ENCODE measurements at places on chromosomes 1 and 21.
A peak's percentile ranks its signal among the peaks of the same experiment; 100 is the strongest.

DNA sequence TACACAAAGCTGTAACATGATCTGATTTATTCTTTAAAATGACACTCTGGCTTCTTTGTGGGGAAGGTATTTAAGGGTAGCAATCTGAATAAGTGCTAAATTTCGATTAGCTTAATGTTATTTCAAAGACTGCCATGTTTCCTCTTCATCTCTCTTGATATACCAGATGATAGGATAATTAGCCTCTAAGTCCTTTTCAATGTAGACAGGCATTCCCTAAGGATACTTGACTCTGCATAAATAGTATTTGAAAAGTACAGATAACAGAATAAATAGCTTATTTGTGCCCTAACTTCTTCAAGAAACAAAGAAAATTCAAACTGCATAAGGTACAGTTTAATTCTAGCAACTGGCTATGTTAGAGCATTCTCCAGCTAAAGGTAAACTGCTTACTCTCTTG, 46.2 kb downstream of the ARHGAP29 start:
- no peak for DNase-seq

GRCh38 chr1:154158307-154159125, 3.6 kb upstream of the NUP210L start:
- no peak for DNase-seq

DNA sequence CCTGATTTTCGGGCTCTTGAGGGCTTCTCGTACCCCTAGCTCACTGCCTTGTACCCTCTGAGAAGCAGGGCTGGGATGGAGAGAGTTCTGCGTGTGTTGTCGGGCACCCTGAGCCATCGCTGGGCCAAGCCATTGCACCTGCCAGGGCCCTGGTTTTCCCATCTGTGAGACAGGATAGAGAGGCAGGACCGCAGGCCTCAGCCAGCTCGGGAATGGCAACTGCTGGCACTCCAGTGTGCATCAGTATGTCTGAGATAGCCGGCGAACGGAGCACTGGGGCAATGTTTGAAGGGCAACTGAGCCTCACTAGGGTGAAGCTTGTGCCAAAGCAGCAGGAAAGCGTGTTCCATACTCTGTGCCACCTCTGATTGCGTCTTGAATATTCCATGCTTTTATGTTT, 66.9 kb downstream of the TENT5C start:
- DNase-seq: no peak

DNA sequence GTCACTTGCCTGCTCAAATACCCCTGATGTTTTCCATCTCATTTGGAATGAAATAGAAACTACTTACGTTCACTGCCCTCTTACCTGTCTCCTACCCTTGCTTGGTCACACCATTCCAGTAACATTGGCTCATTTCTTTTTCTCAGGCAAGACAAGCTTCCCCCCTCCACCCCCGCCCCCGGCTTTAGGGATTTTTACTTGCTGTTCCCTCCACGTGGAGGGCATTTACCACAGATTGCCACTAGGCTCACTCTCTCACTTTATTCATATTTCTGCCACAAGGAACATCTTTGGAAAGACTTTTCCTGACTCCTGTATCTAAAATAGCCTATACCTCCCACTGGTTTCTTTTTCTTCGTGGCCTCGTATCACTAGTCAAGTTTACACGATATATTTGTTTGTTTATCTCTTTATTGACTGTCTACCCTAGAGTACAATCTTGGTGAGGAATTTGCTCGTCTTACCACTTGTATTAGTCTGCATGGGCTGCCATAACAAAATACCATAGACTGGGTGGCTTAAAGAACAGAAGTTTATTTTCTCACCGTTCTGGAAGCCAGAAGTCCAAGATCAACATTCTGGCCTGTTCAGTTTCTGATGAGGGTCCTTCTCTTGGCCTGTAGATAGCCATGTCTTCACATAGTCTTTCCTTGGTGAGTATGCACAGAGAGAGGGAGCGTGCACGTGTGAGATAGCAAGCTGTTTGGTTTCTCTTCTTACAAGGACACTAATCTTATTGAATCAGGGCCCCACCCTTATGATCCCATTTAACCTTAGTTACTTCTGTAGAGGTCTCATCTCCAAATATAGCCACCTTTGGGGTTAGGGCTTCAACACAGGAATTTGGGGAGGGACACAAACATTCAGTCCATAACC, 126.2 kb downstream of the NRDC start:
- no peak for DNase-seq

- DNase-seq: no peak
Observed at GRCh38 chr1:158830074-158830677, 975 bp upstream of the MNDA start.

DNA sequence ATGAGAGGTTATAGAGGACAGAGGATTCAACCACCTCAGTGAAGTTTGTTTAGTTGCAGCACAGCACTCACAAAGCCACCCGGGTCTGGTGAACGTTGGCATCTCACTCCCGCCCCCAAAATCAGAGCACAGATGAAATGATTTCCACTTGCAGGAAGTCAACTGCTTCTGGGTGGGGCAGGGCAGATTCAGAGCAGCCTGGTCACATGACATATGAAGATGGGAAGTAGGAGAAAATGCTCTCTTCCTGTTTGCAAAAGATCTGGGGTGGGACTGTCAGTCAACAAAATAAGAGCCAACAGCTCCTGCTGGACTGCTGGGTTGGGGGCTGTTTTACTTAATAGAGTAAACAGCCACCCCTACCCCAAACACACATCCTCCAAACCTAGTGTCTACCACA, 43.2 kb downstream of the LRRC71 start:
- DNase-seq: no peak

DNA sequence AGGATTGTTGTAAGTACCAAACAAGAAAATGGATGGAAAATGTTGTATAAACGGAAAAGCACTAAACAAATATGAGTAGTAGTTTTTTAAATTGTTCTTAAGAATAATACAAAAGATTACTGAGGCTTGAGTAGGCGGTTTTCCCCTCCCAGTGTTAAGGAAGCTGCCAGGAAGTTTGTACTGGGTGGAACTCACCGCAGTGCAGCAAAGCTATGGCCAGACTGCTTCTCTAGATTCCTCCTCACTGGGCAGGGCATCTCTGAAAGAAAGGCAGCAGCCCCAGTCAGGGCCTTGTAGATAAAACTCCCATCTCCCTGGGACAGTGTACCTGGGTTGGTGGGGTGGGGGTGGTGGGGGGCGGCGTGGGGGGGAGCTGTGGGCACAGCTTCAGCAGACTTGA, 58.7 kb downstream of the XCL2 start:
- DNase-seq: no peak

DNA sequence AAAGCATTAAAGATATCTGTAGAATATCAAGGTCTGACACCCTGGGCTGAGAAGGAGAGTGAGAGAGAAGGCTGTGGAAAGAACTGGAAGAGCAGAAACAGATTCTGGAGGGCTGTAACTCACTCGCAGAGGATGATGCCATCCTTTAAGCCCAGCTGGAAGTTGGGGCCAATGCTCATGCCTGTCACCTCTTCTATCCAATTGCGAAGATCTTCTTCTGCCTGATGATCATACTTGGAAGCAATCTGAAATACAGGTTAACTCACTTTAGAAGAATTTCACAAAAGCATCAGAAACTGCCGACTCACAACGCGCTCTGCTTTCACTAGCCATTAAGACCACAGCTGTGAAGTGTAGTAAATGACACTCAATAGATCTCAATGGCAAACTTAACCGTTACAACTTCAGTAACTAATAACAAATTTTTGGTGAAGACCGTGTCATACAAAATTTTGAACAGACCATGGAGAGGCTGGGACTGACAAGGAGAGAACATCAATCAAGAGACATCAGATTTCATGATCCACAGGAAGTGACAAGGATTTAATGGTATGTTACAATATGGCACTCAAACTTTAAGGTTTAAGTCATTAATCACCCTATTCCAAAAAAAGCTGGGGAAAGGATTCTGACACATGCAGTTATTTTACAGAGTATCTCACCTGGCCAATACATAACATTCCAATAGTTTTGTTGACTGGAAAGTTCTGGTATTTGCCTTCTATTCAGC, 23.5 kb downstream of the CNN3 start:
- DNase-seq: no peak

DNA sequence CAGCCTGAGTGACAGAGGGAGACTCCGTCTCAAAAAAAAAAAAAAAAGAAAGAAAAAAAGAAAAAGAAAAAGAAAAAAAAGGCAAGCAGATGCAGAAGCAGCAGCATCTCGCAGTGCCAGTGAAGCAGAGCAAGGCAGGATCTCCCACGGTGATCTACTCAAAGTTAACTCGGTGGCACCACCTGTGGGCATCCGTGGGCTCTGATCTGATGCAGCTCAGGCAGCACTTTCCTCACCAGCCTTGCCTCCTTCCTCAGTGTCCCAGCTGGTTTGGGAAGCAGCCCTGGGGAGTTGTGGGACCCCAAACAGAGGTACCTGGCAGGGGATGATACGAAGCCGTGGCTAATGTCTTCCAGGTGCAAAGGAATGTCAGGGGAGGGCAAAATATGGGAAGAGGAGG, 104.3 kb upstream of the KRTAP19-8 start:
- no peak for DNase-seq

DNA sequence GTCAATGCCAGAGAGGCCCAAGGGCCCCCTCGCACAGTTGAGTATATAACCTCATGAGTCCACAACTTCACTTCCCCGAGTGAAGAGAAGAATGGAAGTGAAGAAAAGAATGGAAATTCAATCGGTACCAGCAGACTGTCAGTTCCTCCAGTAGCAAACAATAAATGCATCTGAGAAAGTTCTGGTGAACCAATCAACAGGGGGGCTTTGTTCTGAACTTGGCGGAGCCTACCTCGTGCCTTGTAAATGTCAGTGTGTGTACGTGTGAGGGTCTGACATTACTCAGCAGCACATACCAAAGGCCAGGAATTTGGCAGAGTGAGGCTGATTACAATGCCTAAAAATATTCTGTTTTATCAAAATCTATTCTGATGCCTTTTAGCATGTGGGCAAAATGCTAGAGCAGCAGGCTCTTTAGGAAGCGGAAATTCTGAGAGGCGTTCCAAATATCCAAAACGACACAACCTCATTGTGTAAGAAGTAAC, 238.5 kb downstream of the LTN1 start:
- peak; percentile 38 for DNase-seq

DNA sequence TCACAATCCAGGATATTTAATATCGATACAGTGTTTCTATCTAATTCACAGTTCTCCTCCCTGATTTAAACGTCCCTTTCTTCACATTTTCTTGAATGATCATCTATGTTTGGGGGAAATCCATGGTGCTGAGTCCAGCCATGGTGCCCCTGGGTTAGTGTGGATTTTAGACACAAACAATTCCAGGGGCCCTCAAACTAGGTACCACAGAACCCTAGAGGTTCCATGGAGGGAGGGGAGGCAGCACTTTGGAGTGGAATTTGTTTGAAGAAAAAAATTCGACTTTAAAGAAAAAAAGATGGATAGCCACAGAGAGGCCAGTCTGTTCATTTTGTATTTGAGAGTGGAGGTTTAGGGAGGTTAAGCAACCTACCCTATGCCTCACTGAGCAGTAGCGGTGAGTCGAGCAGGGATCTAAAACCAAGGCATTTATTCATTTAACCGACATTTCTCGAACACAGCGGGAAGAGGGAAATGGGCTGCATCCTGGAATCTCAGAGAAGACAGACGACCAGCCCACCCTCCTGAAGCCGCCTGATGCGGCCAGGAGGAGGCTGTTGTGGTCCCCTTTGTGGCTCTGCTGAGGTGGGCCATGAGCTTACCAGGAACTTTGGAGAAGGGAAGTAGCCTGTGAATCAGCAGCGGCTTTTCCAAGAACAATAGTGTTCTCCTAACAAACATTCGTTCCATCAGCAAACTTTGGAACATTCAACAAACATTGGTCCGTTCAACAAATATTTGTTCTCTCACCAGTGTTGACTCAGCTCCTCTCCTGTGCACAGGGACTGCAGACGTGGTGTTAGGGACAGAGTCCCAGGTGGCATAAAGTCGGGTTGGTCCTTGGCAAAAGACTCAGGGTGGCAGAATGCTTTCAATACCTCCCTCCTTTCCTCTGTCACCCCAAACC, 103.5 kb upstream of the ZBTB40 start:
- DNase-seq: no peak

GRCh38 chr1:59570524-59570923, 244.2 kb upstream of the HOOK1 start:
- DNase-seq: no peak

DNA sequence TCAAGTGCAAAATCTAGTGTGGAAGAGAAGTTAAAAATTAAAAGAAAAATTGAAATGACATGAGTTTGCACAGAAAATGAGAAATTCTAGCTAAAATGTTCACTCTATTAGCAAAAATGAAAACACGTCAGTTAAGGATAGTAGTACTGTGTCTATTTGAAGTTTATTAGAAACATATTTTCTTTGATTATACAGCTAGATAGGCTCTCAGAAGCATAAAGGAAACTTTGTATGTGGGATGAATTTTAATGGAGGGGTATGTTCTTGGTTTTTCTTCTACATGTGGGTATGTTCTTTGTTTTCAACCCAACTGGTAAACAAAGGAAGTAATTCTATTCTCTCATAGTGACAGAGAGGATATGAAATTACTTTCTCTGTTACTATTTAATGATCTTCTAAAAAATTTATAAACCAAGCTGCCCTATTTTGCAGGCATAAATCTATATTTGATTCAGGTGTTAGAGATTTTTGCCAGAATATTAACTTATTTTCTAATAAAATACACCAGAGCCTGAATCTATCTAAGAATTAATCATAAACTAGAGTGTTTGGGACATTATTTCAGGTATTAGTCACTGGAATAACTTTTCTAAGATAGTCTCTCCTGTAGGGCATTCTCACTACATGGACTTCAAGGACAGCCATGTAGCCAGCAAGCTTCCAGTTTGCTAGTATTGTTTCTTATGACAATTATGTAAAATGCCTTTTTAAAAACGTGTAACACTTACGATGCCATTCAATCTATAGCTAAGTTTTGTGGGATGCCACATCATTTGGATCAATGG, 15.8 kb downstream of the GPSM2 start:
- no peak for DNase-seq

DNA sequence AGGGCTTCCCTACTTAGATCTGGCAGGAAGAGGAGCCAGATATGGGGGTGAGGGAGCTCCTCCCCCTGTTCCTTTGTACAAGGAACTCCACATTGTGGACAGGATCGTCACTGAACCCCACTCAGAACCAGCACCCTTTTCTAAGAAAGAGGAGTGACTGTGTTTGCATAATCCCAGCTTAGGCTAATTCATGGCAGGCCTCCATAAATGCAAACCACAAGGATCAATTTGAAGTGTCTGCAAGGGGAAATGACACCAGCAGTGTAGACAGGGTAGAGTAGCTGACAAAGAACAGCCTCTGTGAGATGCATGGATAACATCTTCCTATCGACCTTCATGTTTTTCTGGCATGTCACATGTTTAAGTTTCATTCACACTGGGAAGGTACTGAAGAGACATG, 11.7 kb downstream of the MX1 start:
- DNase-seq: no peak

Data from tongue (tissue), 3 donors.